ENCODE measurements at places on chromosomes 13 and 19. TPM values are rescaled to one million over a fixed set of nuclear protein-coding genes. Genes with fewer than 3 reads are reported as not detected.
A peak's percentile ranks its signal among the peaks of the same experiment; 100 is the strongest.

Gene XRCC1
- total RNA-seq = 42.5 TPM

Gene ANO8
- total RNA-seq = 5.8 TPM

Gene DUS3L
- 41.9 TPM for total RNA-seq

Gene PSPN
- total RNA-seq = 2.0 TPM

Gene GARRE1
- 11.7 TPM for total RNA-seq

DNA sequence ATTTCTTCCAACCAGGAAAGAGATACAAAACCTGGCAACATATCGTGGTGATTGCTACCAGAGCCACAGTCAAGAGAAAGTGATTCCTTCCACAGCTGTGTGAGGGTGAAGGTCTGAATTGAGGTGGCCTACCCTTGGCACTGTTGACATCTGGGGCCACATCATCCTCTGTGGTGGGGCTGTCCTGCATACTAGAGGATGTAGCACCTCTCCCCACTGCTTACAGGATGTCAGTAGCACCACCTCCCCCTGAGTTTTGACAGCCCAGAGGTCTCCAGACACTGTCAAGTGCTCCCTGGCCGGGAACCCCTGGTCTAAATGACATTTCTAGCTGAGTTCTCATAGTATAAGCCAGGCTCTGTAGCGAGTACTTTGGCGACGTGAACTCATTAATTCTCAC lies 15.5 kb downstream of the PTGER1 start:
- DNase-seq = peak; percentile 40

DNA sequence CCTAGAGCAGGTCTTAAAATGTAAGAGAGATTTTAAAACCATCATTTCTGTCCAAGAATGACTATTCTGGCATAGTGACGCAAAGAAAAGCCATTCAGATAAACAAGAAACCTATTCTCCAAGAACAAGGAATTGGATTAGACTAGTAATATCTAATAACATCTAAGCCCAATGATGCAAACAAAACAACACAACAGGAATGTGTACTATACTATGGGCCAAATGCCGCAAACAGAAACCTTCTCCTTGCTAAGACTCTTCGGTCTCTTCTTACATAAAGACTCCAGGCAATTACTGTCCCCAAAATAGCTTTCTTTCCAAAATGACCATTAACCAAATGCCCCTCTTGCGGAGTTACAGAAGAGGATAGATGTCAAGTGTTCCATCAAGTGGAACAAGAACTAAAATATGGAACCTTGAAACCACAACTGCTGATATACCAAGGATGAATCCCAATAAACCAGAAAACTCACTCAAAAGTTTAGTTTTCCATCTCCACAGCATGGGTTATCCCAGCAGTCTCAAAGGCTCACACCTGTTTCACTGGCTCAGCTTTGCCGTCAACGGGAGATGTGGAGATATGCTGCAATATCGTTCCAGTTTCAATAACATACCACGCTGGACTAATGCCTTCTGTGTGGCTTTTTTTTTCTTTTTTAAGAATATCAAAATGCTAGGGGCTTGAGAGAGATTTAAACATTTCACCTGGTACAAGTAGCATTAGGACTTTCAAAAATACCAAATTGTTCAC lies 76.2 kb downstream of the FOXO1 start:
- DNase-seq = no peak

- no peak for DNase-seq
These were observed 245.3 kb upstream of the HTR2A start for GRCh38 chr13:47142105-47142504.

DNA sequence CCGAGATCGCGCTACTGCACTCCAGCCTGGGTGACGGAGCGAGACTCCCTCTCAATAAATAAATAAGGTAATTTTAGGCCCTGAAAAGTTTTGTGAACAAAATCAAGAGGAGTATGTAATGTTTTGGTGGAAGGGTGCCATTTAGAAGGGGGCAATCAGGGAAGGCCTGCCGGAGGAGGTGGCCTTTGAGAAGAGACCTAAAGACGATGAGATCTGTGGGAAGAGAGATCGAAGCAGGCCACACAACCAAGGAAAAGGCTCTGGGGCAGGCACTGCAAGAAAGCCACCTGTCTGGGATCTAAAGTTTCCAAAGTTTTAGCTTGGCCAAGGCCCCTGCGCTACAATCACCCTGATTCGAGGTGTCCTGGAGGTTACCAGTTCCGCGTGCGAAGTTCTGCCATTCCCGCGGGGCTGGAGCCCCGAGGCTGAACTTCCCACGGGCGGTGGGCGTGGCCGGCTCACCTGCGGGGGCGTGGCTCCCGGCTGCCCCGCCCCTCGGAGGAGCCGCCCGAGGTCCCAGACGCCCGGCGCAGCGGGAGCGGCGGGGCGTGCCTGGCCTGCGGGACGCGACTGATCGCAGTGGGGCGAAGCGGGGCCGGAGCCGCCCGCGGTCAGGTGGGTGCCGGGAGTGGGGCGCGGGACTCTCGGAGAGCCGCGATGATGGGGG lies at the start of gene KLC3:
TSS of gene KLC3 (plus strand) at position 519 of the 667 bp plus-strand sequence. CDS start 4,792 bp downstream, outside the sequence.
- peak; percentile 55 for DNase-seq

DNA sequence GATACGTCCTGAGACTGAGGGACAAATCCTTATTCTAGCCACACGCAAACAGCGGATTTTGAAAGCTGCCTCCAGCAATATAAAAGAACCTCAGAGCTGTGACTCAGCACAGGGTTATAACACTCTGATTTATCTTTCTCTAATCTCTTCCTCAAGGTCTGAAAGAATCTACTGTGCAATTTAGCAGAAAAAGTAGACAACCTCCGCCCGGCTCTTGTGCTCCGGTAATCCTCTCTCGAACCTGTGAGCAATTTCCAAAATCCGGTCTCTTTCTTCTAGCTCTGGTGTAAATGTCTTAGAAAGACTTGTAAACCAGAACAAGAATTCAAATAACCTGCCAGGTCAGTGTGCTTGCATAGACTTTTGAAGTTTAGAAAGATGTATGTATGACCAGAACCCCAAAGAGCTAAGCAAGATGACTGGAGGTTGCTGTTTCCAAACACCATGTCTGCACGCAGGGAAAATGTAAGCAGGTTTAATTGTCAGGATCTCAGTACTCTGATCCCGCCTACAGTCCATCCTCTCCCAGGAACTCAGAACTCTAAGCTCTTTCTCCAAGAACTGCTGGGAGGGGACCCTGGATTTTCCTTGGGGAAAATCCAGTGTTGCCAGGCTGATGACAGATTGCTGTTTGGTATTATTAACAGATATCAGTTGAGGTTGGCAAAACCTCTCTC lies 338.1 kb downstream of the RFC3 start:
- peak; percentile 12 for DNase-seq

DNA sequence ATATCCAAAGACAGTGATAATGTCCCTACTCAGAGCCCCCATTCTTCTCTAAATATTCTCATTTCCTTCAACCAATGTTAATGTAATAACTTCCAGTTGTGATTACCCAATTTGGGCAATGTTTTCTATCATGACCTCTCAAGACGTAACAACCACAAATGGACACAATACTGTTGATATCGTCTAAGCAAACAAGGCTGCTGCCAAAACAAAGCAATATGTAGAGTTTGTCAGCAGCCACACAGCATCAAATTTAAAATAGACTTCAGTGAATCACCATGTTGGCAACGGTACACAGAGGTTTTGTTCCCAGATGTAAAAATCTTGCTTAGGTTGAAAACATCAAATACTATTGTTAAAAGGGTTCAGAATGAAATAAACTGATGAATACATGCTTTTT lies 205.1 kb downstream of the DACH1 start:
- DNase-seq = no peak

DNA sequence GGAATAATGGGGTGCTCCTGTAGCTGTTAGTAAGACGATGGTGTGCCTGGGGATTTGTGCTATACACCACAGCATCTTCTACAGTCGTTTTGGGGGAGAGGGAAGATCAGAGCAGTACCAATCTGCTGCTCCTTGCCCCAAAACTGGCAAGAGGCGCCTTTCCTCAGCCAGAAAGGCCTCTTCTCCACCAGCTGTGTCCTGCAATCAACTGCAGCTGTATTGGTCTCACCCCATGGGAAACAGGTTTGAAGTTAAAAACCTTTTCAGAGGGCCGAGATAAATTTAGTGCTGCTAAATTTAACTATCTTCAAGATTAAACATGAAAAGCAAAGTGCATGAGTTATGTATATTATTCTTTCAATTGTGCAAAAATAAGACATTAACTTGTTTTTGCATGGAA lies 1.2 kb upstream of the RNASEH2B start:
- DNase-seq = no peak

- DNase-seq = peak; percentile 99
These were observed 783 bp downstream of the PHLDB3 start for GRCh38 chr19:43503501-43504425.

- no peak for DNase-seq
These were observed 97.5 kb downstream of the INSR start for GRCh38 chr19:7196763-7197118.

DNA sequence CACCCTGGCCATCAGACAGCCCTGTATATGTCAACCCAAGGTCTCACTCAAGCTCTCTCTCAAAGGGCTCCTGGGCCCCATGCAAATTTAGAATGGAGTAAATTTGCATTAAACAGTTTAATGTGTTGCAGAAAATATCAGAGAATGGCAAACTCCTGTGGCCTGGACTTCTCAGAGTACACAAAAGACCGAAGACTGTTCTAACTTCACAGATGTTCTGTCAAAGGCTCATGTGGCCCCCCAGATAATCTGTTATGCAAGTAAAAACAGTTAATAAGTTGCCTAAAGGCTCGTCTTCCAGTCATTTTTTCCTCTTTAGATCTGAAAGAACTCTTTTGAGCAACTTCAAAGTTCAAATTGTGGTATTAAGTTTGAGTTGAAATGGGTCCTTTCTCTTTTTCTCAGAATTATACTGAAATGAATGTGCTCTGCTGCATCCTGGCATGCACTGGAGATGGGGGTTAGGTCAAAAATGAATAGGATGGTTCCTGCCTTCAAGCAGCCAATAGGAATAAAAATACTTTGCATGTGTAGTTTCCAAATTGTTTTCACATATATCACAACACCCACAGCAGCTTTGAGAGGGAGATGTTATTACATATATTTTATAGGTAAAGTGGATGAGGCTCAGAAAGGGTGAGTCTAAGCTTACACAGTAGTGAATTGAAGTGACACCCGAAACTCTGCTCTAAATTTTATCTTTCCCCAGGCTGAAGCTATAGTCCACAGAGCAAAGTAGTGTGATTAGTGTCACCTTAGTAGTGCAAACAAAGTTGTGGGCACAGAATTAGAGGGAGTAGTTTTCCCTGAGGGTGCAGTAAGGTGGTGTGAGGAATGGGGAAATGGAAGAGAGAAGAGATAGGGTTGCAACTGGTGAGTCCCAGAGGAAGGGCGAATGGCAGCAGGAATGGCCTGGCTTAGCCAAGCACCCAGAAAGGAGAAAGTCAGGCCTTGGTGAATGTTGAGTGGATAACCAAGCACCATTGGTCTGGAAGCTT lies 205.0 kb upstream of the RFC3 start:
- DNase-seq = peak; percentile 63

GRCh38 chr13:33452873-33453517 lies 167.4 kb upstream of the STARD13 start:
- no peak for DNase-seq

DNA sequence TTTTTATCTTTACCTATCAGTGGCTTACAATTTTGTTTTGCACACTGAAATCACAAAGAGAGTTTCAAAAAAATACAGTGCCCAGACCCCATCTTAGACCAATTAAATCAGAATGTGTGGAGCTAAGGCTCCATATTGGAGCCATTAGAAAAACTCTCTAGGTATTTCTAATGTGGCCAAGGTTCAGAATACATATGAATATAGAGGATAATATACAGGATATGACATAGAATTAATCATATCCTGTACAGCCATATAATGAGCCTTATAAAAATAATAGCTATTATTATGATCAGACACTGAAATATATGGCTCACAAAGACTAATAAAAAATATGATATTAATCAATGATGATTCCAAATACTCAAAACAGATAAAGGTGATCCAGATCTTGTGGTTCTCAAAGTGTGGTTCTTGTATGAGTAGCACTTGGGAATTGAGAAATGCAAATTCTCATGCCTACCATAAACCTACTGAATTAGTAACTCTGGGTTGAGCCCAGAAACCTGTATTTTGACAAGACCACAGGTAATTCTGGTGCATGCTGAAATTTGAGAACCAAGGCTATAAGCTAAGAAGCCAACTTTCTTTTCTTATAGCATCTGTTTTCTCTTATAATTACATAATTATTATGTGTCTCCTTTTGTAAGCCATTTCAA lies 408.0 kb downstream of the DIAPH3 start:
- DNase-seq = no peak

DNA sequence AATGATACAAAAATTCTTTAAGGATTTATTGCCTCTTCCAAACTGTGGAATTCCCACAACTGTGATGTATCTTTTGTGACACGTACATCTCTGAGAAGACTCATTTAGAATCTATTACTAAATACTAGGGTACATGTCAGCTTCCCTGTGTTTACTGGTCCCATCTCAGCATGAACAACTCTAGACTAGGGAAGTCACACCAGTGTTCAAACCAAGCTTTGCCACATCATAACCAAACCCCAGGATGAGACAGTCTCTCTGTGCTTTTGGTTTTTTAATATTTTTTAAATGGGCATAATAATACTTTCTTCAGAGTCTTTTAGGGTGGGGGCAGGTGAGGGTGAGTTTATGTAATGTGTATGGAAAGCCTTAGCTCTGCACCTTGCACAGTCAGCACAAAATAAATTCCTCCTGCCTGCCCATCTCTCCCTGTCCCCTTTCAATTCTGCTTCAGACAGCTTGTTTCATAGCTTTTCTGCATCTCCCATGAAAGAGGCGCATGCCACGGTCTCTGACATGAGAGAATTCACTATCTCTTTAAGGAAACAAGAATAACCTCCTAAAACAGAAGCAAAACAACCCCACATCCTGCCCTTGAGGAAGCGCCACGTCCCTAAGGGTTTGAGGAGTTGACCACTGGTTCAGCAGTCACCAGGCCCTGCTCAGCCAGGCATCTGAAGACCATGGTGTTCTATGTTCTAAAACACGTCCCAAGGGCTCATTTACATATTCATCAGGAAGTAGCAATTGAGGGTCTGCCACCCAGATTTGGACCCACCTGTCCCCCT lies 174.5 kb downstream of the USP12 start:
- DNase-seq = peak; percentile 48

DNA sequence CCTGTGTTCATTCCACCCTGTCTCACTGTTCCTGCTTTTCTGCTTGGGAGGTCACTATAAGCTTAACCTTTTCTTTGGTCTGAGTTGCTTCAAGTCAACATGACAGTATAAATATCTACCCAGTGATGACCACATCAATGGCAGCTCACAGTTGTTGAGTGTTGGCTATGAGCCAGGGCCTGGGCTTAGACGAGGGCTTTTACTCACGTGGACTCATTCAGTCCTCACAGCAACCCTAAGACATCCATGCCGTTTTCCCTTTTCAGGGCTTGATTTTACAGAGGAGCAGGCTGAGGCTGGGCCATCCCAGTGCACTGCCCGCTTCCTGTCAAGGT lies 10.2 kb upstream of the CCDC97 start:
- DNase-seq = peak; percentile 58
